NCI-H524 treated with DMSO at 0.1 percent for 48 hours (cell line): ENCODE measurements at places on chromosomes 3 and 15.
A peak's percentile ranks its signal among the peaks of the same experiment; 100 is the strongest.

DNA sequence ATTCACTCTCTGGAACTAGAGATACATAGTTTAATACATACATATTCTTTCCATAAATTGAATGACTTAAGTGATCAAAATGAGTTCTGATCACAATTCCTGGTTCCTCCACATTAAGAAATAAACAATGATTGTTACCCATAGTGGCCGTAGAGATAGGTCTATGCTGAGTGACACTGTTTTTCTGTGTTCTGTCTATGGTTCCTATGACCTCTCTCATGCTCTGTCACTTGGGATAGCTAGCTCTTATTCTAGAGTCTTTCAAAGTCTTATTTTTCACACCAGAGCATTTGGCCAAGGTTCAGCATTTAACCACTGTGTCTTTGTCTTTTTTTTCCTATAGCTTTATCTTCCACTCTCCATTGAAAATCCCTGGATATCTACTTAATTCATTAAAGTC is 132.4 kb downstream of the GOLGA6L6 start:
- DNase-seq: no peak

DNA sequence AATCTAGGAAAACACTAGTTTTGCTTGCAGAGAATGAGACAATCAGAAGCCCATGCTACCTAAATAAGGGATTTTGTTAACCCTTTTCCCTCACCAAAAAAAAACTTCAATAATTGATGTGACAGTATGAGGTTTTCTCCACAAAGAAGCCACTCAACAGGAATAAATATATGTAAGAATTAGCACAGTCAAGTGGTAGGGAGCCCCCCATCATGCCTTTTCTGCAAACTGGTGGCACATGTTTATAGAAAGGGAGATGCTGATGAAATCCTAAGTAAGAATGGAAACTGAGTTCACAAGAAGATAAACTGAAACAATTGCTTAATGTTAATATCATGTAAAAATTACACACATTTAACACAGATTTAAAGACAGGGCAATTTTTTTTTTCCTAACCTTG is 51.0 kb downstream of the PHC3 start:
- DNase-seq: no peak

DNA sequence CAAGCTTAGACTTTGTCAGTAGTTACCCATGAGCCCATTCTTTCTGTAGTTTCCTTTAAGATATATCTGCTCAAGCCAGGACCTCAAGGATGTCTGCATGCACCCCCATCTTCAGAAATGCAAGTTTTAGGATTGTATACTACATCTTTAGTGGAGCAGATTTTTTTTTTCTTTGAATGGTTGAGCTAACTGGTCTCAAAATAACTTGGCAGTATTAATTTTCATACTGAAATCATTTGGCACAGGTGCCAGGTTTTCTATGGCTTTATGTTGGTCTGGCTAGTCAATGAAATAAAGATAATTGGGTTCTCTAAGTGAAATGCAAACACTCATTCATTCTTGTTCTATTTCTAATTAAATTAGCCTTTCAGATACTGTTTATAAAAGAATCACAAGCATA is 108.9 kb downstream of the ATG7 start:
- no peak for DNase-seq

DNA sequence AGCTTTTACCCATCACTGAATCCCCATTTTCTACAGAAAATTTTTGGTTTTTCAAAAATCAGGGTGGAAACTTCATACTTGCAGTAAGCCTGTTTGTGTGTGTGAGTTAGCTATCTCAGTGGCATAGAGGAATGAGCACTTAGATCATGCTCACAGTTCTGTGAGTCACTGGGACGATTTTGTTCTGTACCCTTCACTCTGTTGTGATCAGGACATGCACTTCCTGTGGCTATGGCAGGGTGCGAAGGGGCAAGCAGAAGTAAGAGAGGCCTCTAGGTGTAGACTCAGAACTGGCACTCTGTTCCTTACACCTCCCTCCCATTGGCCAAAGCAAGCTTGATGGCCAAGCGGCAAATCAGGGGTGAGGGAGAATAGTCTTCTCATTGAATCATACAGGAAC is 11.6 kb downstream of the NIPA2 start:
- no peak for DNase-seq

DNA sequence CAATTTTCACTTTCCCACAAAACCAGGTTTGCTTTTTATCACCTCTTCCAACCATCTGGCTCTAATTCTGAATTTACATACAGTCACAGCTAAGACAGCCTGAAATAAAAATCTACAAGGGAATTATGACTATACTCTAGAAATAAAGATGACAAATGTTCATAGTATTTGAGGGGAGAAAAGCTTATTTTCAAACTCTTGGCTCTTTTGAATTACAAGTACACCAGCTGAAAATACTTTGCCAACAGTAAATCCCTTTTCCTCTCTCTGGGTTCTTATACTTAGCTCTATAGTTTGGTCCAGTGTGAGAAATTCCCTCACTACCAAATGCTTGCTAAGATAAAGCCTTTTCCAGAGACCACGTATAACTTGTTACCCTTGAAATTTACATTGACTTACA is 1037.9 kb downstream of the ROBO1 start:
- DNase-seq: no peak

GRCh38 chr3:75781079-75781745 is 4.1 kb downstream of the ZNF717 start:
- DNase-seq: no peak

DNA sequence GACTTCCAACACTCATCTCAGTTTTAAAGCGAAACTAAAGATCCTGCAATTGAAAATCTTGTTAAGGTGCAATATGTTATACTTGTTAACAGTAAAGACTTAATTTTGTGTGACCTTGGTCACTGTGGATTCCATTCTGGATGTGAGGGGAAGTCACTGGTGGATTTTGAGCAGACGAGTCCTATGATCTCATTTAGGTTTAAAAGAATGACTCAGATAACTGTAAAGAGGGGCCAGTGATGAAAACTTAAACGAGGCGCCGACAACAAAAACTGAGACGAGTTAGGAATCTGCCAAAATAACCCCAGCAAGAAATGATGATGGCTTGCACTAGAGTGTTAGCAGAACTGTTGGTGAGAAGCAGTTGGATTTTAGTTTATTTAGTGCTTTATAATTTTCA is 56.5 kb downstream of the LRRC28 start:
- no peak for DNase-seq

DNA sequence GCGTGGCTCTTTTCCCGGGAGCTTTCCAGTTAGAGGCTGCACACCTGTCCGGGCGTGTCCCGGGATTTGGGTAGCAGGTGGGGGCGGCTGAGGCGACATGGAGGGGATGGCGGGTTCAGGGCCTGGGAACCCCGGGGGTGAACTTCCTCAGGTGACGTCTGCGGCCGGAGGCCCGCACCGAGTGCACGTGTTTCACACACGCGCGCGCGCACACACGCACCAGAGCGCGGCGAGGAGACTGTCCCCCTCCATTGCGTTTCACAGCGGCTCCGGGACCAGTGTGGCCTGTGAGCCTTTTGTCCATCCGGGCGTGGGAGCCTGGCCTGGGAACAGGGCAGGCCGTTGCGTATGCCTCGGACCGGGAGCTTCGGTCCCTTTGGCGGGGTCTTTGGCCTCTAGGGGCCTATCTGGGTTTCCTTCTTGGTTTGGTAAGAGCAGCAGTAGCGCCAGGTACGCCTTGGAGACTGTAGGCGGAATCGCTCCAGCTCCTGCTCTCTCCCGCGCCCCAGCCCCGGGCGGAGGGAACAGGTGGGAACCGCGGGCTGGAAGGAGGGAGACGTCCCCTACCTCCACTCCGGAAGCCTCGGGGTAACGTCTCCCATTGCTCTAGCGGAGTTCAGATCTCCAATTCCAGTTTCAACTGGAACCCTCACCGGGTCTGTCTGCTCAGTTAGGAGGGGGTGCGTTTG is 220.0 kb downstream of the MEIS2 start:
- no peak for DNase-seq

DNA sequence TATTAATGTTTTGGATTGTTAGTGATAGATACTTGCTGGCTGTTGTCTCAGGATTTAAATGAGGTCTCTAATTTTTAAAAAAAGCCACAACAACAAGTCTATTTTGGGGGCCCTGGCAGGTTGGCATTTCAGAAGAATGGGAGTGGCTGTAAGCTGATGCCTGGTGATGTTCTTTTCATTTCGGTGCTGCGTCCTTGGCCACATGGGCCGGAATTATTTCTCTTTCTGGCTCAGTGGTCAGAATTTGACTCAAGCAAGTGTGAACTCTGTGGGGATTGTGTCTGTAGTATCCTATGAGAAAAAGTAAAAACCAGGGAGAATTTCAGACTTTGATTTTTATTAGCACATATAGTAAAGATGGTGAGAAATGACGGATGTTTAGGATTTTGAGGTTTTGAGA is 203.0 kb downstream of the AKAP13 start:
- no peak for DNase-seq

GRCh38 chr3:100682056-100682853 is 27.0 kb upstream of the TFG start:
- no peak for DNase-seq

DNA sequence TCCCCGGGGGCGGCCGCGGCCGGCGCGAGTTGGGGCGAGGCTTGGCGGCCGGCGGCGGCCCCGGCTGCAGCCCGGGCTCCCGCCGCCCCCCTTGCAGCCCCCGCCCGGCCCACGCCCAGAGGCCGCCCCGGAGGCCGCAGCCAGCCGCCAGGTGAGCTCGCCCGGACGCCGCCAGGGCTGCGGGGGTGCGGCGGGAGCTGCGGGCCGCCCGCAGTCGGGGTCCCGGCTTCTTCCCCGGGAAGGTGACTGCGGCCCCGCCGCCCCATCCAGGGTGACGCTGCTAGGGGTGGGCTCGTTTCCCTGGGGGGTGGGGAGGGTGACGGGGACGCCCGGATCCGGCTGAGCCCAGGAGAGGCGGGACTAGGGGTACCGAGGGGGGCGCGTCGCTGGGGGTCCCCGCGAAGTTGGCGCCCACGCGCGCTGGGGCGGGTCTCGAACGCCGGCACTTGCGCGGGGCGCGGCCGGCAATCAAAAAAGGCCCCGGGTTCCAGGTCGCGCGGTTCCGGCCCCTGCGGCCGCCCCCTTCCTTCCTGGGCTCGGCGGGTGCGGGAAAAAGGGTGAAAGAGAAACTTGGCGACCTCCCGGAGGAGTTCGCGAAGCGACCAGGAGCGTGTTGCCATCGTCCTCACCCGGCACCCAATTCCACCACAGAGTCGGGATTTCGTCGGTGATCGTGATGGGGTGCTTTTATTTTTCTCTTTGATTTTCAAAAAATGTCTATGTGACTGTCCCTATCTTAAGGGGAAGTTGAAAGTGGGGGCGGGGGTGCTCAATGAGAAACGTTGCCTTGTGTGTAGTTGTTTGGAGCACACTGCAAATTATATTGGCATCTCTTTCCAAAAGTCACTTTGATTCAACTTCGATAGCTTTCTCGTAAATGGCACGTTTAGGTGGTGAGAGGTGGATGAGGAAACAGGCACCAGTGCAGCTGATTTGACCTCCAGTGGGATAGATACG is 619 bp downstream of the ATXN7 start:
- DNase-seq: no peak

DNA sequence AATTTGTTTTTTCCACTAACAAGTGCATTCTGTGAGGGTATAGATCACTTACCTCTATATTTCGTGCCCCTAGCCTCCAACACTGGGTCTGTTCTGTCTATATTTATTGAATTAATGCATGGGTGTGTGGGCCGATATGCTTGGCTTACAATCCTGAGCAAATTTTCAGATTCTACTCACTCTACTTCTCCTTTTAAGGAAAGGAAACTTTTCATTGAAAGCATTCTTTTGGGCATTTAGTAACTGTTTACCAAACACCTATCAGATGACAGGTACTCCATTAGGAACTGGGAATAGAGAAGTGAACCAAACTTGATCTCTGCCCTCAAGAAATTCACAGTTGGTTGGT is 60.5 kb downstream of the TLE3 start:
- no peak for DNase-seq

DNA sequence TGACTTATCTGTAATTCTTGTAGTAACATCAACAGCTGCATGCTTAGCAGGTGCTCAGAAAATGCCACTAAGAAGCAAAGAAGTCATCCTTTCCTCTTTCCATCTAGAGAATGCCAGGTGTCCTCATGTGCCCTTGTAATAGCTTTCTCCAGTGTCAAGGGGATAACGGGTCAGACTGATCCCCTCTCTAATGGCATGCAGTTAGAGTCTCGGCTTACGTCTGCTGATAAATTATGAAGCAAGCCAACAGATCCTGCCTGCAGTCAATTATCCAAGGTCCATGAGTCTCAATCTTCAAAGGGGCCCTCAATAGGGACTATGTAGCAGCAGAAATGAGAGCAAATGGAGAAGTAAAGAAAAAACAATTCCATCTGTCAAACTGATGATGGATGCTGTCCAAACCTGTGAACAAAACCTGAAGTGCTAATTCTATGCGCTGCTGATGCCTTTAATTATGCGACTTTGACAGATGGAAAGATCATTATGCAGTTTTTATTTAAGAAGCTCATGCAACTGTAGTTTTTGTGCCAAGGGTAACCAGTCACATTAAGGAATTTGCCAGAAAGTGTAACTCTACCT is 162.8 kb upstream of the PEX5L start:
- DNase-seq: peak; percentile 100

GRCh38 chr3:177426106-177426877 is 229.0 kb upstream of the TBL1XR1 start:
- no peak for DNase-seq

DNA sequence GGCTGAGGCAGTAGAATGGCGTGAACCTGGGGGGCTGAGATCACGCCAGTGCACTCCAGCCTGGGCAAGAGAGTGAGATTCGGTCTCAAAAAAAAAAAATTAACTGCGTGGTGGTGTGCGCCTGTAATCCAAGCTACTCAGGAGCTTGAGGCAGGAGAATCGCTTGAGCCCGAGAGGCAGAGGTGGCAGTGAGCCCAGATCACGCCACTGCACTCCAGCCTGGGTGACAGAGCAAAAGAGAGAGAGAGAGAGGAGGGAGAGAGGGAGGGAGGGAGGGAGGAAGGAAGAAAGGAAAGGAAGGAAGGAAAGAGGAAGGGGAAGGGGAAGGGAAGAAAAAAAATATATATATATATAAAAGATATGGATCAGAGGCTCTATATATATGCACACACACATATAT is 6.0 kb downstream of the TM4SF19 start:
- DNase-seq: no peak

DNA sequence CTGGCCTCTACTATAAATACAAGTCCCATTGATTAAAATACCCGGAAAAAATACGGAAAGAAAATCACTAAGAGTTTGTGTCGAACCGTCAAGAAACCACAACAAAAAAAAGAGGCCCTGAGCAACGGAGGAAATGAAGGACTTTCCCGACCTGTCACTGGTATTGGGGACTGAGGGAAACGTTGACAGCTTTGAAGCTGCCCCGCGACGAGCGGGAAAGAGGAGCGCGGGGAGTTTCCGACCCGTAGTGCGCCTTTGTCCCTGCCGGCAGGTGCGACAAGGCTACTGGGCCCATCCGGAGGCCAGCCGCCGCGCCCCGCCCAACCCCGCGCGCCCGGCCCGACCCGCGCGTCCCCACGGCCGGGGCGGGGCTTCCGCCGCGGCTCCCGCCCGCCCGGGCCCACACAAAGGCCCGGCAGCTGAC is 416 bp downstream of the PBRM1 start:
- DNase-seq: peak; percentile 47

GRCh38 chr3:78140866-78141265 is 1101.0 kb downstream of the ROBO2 start:
- DNase-seq: no peak

- DNase-seq: no peak
These were observed 16.4 kb upstream of the BNC1 start for GRCh38 chr15:83300826-83301225.

- DNase-seq: no peak
These were observed 171.0 kb downstream of the FNDC3B start for GRCh38 chr3:172210355-172210754.
